ENCODE measurements at places on chromosomes 16 and 17. TPM values are rescaled to one million over a fixed set of nuclear protein-coding genes. Genes with fewer than 3 reads are reported as not detected.

- no peak overlapping the region for H3K27ac ChIP-seq
- H3K27me3 ChIP-seq = peaks cover 9% of the 10 kb centered on the region
- no peak overlapping the region for H3K4me3 ChIP-seq
- peaks cover 12% of the 10 kb centered on the region for H3K4me1 ChIP-seq
- H3K36me3 ChIP-seq = no peaks in the 10 kb centered on the region
These were observed 77.6 kb upstream of the GSE1 start for GRCh38 chr16:85535352-85536072.

- no peaks in the 10 kb centered on the region for H3K36me3 ChIP-seq
- H3K27ac ChIP-seq = no peak overlapping the region
- DNase-seq = no peak
- peaks cover 11% of the 10 kb centered on the region for H3K4me1 ChIP-seq
These were observed 23.3 kb downstream of the STAT5B start for GRCh38 chr17:42252597-42253550.

GRCh38 chr16:54270711-54271110, 15.9 kb downstream of the IRX3 start:
- no peak overlapping the region for H3K27ac ChIP-seq
- H3K36me3 ChIP-seq = no peaks in the 10 kb centered on the region
- DNase-seq = no peak
- H3K4me3 ChIP-seq = no peak overlapping the region

DNA sequence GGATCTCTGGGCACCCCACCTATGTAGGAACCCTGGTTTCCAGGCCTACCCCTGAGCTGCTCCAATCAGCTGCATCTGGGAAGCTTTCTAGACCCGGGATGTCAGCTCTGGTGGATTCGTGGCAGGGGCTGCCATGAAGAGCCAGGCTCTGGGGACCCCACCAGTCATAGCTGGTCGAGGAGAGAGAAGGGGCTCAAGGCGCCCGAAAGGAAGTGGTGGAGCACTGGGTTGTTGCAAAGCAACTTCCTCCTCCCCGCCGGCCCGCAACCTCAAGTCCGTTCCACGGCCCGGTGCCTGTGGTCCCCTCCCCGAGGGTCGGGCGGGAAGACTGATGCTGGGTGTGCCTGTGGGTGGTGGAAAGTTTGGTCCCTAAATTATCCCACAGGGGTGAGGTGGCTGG, 10.2 kb downstream of the TBKBP1 start:
- no peaks in the 10 kb centered on the region for H3K27me3 ChIP-seq
- H3K4me1 ChIP-seq = peaks cover 73% of the 10 kb centered on the region
- H3K27ac ChIP-seq = peak overlapping the region; percentile 45
- no peaks in the 10 kb centered on the region for H3K36me3 ChIP-seq
- DNase-seq = peak; percentile 64
- peak overlapping the region; percentile 19 for H3K4me3 ChIP-seq

DNA sequence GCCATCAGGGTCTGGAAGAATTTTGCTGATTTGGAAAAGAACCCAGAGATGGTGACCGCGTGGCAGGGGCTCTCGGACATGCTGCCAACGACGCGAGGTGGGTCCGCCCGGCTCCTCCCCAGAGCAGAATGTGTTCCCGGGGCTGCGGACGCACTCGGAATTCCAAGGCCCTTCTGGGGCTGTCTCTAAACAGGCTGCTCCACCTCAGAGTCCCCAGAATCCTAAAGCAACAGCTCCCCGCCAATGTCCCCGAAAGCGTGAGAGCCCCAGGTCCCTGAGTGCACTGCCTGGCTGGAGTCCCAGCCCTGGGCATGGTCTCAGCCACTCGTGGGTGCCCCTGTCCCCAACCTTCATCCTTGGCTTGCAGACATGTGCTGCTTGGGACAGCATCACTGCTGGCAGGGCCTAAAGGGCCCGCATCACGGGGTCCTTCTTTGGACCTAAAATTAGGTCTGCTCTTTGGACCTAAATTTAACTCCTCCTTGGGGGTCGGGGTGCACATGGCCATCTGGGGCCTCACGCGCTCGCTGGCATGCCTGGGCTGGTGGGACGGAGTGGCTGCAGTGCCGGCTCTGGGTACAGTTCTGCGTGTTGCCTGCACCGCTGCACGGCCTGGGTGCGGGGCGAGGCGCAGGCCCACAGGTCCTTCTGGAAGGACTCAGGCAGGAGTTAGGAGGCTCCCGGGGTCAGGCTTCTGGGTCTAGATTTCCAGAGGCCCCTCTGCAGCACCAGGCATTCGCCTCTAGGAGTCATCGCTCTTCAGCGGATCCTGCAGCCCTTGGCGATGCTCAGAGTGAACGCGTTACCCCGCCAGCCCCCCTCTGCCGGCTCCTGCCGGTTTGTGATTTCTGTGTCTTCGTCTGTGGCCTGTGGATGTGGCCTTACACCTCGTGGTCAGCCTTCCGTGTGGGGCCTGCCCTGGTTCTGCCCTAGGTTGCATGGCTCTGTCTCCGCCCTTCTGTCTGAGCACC, 41.9 kb upstream of the CHMP6 start:
- H3K27me3 ChIP-seq = no peaks in the 10 kb centered on the region
- no peak for DNase-seq
- no peak overlapping the region for H3K4me3 ChIP-seq

DNA sequence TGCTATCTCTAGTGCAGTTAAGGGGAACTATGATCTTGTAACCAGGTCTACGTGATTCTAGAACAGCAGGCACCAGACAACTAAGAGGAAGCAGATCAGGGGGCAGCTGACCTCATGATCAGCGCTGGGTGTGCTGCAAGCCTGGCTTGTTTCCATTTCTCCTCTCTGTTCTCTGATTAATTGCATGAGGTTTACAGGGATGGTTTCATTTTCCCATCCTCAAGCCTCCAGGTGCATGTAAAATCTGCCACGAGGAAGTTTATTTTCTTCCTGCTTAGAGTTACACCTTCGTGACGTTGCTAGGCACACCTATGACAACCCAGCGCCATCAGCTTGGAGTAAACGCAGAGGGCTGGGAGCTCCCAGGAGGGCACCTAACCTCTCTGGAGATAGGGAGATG, 4.3 kb upstream of the NUPR1 start:
- H3K36me3 ChIP-seq = no peaks in the 10 kb centered on the region
- H3K27me3 ChIP-seq = peaks cover 3% of the 10 kb centered on the region
- no peak overlapping the region for H3K4me3 ChIP-seq
- H3K27ac ChIP-seq = no peak overlapping the region

GRCh38 chr17:65183736-65184135, 46.6 kb downstream of the RGS9 start:
- peaks cover 4% of the 10 kb centered on the region for H3K4me1 ChIP-seq
- no peaks in the 10 kb centered on the region for H3K36me3 ChIP-seq
- H3K27me3 ChIP-seq = no peaks in the 10 kb centered on the region
- H3K4me3 ChIP-seq = no peak overlapping the region

GRCh38 chr16:2468725-2469398, 2.2 kb upstream of the NTN3 start:
- H3K4me3 ChIP-seq = peak overlapping the region; percentile 55
- H3K27ac ChIP-seq = no peak overlapping the region
- peak; percentile 68 for DNase-seq
- H3K36me3 ChIP-seq = no peaks in the 10 kb centered on the region
- peaks cover 53% of the 10 kb centered on the region for H3K27me3 ChIP-seq

DNA sequence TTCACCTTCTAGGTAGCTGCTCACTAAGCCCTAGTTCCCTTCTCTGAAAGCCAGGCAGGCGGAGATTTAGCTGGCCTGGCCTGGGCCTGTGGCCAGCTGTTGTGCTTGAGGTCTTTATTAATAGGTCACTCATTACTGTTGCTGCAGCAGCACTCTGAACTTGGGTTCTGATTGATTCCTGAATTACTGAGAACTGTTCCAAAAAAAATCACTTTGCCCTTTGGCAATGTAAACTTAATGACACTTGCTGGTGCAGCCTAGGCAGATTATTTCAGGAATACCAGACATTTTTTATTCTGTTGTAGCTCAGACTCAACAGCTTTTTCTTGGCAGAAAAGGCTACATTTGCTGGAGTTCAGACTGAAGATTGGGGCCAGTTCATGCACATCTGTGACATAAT, 2.7 kb downstream of the TOM1L1 start:
- H3K4me3 ChIP-seq = no peak overlapping the region
- no peaks in the 10 kb centered on the region for H3K36me3 ChIP-seq
- no peak for DNase-seq
- no peaks in the 10 kb centered on the region for H3K27me3 ChIP-seq

DNA sequence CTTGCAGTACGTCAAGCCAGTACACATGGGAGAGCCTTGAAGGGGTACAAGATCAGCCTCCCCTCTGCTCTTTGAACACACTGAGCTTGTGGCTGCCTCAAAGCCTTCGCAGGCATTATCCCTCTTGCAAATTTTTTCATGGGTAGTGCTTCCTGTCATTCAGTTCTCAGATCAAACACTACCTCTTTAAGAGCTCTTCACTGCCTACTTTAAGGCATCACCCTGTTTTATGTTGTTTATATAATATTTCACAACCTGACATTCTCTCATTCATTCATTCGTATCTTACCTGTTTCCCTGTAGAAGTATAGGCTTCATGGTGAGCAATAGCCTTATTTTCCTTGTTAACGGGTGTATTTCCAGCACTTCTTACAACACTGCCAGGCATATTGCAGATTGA, 269.1 kb downstream of the CDH13 start:
- no peaks in the 10 kb centered on the region for H3K27me3 ChIP-seq
- no peak for DNase-seq
- H3K36me3 ChIP-seq = no peaks in the 10 kb centered on the region
- H3K4me1 ChIP-seq = no peaks in the 10 kb centered on the region
- H3K27ac ChIP-seq = no peak overlapping the region

DNA sequence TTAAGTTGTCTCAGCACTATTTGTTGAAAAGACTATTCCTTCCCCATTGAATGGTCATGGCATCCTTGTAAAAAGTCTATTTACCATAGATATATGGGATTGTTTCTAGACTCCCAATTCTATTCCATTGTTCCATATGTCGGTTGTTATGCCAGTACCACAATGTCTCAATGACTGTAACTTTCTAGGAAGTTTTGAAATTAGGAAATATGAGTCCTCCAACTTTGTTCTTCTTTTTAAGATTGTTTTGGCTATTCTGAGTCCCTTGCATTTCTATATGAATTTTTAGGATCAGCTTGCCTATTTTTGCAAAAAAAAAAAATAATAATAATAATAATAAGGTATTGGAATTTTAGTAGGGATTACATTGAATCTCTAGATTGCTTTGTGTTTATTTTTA, 43.0 kb upstream of the ABCA3 start:
- no peak for DNase-seq
- no peaks in the 10 kb centered on the region for H3K36me3 ChIP-seq
- no peak overlapping the region for H3K27ac ChIP-seq
- no peak overlapping the region for H3K4me3 ChIP-seq
- no peaks in the 10 kb centered on the region for H3K4me1 ChIP-seq

FBXW10B gene
- 0.07 TPM for polyA plus RNA-seq

KRT24 gene
- not detected for polyA plus RNA-seq

SREBF1 gene
- polyA plus RNA-seq = 80.1 TPM

YPEL2 gene
- 24.0 TPM for polyA plus RNA-seq

RAB11FIP4 gene
- polyA plus RNA-seq = 28.7 TPM

ABCC3 gene
- polyA plus RNA-seq = 0.37 TPM

PITPNM3 gene
- 0.31 TPM for polyA plus RNA-seq

LRRC59 gene
- polyA plus RNA-seq = 47.4 TPM

TMEM107 gene
- 13.3 TPM for polyA plus RNA-seq

Data from B cell (primary cell).